Endodermal cell (in vitro differentiated cells): ENCODE measurements at places on chromosomes 5 and 9. TPM values are rescaled to one million over a fixed set of nuclear protein-coding genes. Genes with fewer than 3 reads are reported as not detected.

ESM1 gene
- not detected in 2 replicates for total RNA-seq

ANKRD31 gene
- total RNA-seq: 0.13 to 0.25 TPM (median 0.14 TPM) in 3 replicates

FYB1 gene
- total RNA-seq: not detected in 2 replicates

NR2F1 gene
- total RNA-seq: 0.23 TPM in 1 of 2 replicates, not detected in the other

SPINK13 gene
- not detected in 2 replicates for total RNA-seq

RNF224 gene
- 0.24 TPM in 1 of 2 replicates, not detected in the other for total RNA-seq

PTRH1 gene
- 18.7 and 19.1 TPM in 2 replicates for total RNA-seq

KCNN2 gene
- total RNA-seq: 1.0 to 5.2 TPM (median 3.0 TPM) in 3 replicates

CCL27 gene
- total RNA-seq: 0.49 TPM in 1 of 3 replicates, not detected in the others

CMBL gene
- 15.9 to 20.5 TPM (median 17.8 TPM) in 3 replicates for total RNA-seq
